A549 treated with GW870086 at 1 μM for 4 hours (cell line): ENCODE measurements at places on chromosomes 1 and 21. TPM values are rescaled to one million over a fixed set of nuclear protein-coding genes. Genes with fewer than 3 reads are reported as not detected.

SIM2 gene
- total RNA-seq = 5.3 to 8.6 TPM (median 7.0 TPM) in 5 replicates

C1QC gene
- not detected in 5 replicates for total RNA-seq

C8B gene
- total RNA-seq = not detected in 5 replicates

ZNF697 gene
- 1.6 to 2.2 TPM (median 1.8 TPM) in 5 replicates for total RNA-seq

CDKN2C gene
- total RNA-seq = 8.7 to 11.4 TPM (median 10.2 TPM) in 5 replicates

GJB3 gene
- total RNA-seq = 7.2 to 15.6 TPM (median 10.9 TPM) in 5 replicates

NPHS2 gene
- not detected in 5 replicates for total RNA-seq

DISP1 gene
- 1.3 to 2.2 TPM (median 2.0 TPM) in 5 replicates for total RNA-seq

TEX38 gene
- total RNA-seq = not detected in 5 replicates

KIF17 gene
- total RNA-seq = 1.4 to 2.4 TPM (median 1.6 TPM) in 5 replicates

UBR4 gene
- 87.3 to 103 TPM (median 96.2 TPM) in 5 replicates for total RNA-seq

KIF14 gene
- 6.5 to 12.0 TPM (median 10.2 TPM) in 5 replicates for total RNA-seq

CA6 gene
- total RNA-seq = not detected in 5 replicates

ATAD3B gene
- 1.4 to 3.9 TPM (median 2.9 TPM) in 5 replicates for total RNA-seq

ADGRL4 gene
- not detected in 5 replicates for total RNA-seq

A3GALT2 gene
- not detected in 5 replicates for total RNA-seq

DNAJB4 gene
- 36.3 to 44.8 TPM (median 41.4 TPM) in 5 replicates for total RNA-seq

OR6K2 gene
- total RNA-seq = not detected in 5 replicates

CDC7 gene
- total RNA-seq = 4.7 to 6.7 TPM (median 6.3 TPM) in 5 replicates

NOS1AP gene
- 0.30 to 0.50 TPM (median 0.36 TPM) in 4 of 5 replicates, not detected in the other for total RNA-seq

ST6GALNAC5 gene
- total RNA-seq = not detected in 5 replicates

FAM177B gene
- not detected in 5 replicates for total RNA-seq

CBS gene
- 10.0 to 12.5 TPM (median 10.4 TPM) in 5 replicates for total RNA-seq

FMO5 gene
- 0.22 to 0.42 TPM (median 0.29 TPM) in 5 replicates for total RNA-seq

PTPN14 gene
- 8.5 to 15.4 TPM (median 11.5 TPM) in 5 replicates for total RNA-seq

LRRC53 gene
- not detected in 5 replicates for total RNA-seq

CYP4A22 gene
- not detected in 5 replicates for total RNA-seq

EDN2 gene
- total RNA-seq = 17.9 to 23.1 TPM (median 21.5 TPM) in 5 replicates

RNU1-3 gene
- total RNA-seq = 36.3 TPM in 1 of 5 replicates, not detected in the others

JAM2 gene
- not detected in 5 replicates for total RNA-seq

GALE gene
- 64.6 to 80.2 TPM (median 75.6 TPM) in 5 replicates for total RNA-seq

C1orf226 gene
- total RNA-seq = 0.48 to 1.3 TPM (median 0.77 TPM) in 5 replicates

AADACL4 gene
- not detected in 5 replicates for total RNA-seq
